ENCODE measurements at places on chromosomes 1 and 21. TPM values are rescaled to one million over a fixed set of nuclear protein-coding genes. Genes with fewer than 3 reads are reported as not detected.

The TRIM58 gene
- 2.5 TPM for total RNA-seq

The CD244 gene
- total RNA-seq = 1.4 TPM

The RNF2 gene
- 14.1 TPM for total RNA-seq

The OLIG2 gene
- not detected for total RNA-seq

The B3GALT2 gene
- 0.67 TPM for total RNA-seq

The CLCA4 gene
- 2,522 TPM for total RNA-seq

The WNT2B gene
- 6.6 TPM for total RNA-seq

The MPZ gene
- 12.2 TPM for total RNA-seq

The LRIG2 gene
- 16.4 TPM for total RNA-seq

The RORC gene
- total RNA-seq = 17.7 TPM

The ANKRD35 gene
- total RNA-seq = 5.6 TPM

All from mucosa of descending colon (tissue), 3 donors.